Glutamatergic neuron (in vitro differentiated cells): ENCODE measurements at places on chromosomes 4 and X.

GRCh38 chr4:96356591-96357370 is 516.9 kb downstream of the PDHA2 start:
- no peak for DNase-seq

DNA sequence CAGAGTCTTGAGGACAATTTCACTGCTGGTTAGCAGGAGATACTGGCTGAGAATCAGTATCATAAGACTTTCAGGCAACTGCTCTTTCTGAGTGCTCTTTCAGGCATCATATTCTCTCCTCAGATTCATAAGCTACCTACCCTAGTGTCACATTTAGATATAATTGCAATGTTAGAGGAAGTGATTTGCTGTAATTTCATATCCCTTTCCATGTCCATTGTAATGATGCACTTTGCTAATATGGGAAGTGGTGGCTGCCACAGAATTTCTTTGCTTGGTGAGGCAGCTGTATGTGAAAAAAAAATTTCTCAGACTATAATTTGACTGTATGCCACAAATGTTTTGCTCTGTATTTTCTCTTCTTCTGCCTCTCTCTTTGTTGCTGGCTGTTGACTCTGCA is 63.3 kb downstream of the DOCK11 start:
- DNase-seq = no peak

GRCh38 chrX:15204130-15204751 is 65.6 kb downstream of the ASB9 start:
- DNase-seq = no peak

GRCh38 chrX:40278340-40279090 is 180.8 kb upstream of the BCOR start:
- DNase-seq = no peak

DNA sequence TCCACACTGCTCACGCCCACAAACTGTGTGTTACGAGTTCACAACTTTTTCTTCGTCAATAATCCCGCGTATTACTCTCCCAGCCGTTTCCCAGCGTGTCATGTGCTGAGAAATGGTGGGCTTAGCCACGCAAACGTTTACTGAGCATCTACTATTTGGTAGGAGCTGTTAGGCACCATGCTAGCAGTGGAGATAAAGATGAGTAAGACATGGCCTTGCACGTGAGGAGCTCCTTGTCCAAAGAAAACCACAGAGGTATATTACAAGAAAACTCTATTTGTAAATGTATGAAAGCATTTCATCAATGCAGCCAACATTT is 821 bp upstream of the TMEM128 start:
- DNase-seq = no peak

GRCh38 chrX:149908308-149908707 is 21.1 kb upstream of the HSFX4 start:
- DNase-seq = no peak

DNA sequence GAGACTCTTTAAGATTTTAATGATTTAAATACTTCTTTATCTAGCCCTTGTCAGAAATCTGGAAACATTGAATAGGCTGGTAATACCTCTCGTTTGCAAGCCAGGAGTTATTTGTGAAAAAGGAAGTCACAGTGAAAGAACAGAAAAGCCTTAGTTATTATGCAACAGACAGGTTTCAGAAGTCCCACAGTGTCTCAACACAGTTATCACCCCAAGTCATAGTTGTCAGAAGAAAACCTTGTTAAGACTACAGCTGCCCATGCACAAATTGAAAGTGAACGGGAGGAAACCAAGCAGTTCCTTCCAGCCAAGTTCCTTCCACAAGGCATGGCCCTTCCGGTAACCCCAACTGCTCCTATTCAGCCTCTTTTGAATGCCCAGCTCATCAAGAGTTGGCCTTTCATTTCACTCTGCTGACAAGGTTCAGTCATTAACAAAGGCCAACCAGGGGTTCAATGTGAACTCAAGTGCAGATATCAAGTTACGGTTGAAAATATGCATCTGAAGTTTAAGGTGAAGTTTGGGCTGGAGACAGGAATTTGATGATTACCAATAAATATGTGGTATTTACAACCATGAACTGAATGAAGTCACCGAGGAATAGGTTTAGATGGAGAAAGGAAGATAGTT is 15.6 kb downstream of the ALPK1 start:
- no peak for DNase-seq
